ENCODE measurements at places on chromosomes 16 and 17.

GRCh38 chr17:29671661-29672060 is 48.9 kb upstream of the CORO6 start:
- no peak for DNase-seq

GRCh38 chr17:8563981-8564602 is 66.4 kb downstream of the MYH10 start:
- DNase-seq: peak; percentile 52

- no peak for DNase-seq
Measured at GRCh38 chr17:52837492-52837891, 679.0 kb upstream of the CA10 start.

- no peak for DNase-seq
Measured at GRCh38 chr17:17180141-17180603, 26.0 kb downstream of the PLD6 start.

- no peak for DNase-seq
Measured at GRCh38 chr17:64781014-64781756, 119.1 kb upstream of the SMURF2 start.

- DNase-seq: no peak
Measured at GRCh38 chr16:87252269-87252970, 64.8 kb downstream of the C16orf95 start.

DNA sequence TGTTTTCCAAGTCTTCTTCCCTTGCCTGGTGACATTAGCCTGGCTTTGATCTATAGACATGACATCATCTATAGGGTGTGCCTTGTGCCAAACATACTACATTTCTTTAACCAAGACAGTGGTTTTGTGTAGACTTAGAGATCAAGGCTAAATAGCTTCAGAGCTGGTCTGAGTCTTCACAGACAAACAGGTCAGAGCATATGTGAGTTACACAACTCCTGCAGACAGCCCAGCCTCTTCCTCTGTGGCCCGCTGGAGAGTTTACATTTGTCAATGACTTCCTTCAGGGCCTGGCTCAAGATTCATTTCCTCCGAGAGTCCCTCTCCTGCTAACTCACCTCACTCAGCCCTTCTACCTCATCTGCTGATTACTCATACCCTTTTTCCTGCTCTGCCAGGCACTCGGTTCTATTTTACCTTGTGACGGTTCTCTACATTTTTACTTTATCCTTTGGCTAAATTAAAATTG is 73.1 kb upstream of the TANC2 start:
- DNase-seq: peak; percentile 75

DNA sequence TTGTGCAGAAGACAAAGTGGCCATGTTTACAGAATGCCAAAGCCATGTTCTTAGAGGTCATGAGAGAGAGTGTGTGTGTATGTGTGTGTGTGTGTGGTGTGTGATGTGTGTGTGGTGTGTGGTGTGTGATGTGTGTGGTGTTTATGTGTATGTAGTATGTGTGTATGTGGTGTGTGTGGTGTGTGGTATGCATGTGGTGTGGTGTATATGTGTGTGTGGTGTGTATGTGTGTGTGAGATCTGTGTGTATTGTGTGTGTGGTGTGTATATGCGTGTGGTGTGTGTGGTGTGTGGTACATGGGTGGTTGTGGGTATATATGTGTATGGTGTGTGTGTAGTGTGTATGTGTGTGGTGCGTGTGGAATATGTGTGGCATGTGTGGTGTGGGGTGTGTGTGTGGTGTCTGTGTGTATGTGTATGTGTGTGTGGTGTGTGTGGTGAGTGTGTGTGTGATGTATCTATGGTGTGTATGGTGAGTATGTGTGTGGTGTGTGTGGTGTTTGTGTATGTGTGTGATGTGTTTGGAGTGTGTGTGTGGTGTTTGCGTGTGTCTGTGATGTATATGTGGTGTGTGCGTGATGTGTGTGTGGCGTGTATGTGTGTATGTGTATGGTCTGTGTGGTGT is 8.2 kb upstream of the KRT17 start:
- DNase-seq: no peak

GRCh38 chr16:27771201-27771910 is 221.4 kb downstream of the KATNIP start:
- DNase-seq: no peak

- no peak for DNase-seq
Measured at GRCh38 chr17:28216528-28216927, 102.5 kb upstream of the TMEM97 start.

DNA sequence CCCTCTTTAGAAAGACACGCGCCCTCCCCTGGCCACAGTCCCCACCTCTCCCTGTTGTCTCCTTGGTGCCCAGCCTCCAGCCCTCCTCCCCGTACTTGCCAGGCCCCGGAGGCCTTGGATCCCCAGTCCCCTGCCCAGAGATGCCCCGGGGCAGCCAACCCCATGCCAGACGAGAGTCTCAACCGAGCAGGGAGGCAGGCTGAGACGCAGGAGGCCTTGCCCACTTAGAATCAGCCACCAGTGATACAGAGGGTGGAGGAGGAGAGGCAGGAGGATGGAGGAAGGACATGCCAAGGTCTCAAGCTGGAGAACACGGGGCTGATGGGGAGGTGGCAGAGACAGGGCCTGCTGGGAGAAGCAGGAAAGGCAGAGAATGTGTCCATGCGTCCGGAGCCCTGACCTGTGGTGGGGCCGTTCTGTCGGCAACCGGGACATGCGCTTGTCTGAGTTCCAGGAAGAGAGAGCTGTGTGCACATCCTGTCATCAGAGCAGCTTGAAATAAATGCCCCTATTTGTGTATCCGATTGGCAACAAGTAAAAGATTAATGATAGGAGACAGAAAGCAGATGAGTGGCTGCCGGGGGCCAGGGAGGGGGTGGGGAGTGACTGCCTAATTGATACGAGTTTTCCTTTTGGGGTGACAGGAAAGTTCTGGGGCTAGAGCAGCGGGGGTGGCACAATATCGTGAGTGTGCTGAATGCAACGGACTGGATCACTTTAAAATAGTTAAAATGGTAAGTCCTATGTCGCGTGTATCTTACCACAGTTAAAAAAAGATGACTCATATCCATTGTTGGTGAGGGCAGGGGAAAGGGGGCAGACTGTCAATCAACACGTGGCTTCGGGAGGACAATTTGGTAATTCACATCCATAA is 44.7 kb upstream of the MEAK7 start:
- no peak for DNase-seq

- DNase-seq: peak; percentile 42
Measured at GRCh38 chr17:60901806-60902205, 224.2 kb downstream of the BCAS3 start.

DNA sequence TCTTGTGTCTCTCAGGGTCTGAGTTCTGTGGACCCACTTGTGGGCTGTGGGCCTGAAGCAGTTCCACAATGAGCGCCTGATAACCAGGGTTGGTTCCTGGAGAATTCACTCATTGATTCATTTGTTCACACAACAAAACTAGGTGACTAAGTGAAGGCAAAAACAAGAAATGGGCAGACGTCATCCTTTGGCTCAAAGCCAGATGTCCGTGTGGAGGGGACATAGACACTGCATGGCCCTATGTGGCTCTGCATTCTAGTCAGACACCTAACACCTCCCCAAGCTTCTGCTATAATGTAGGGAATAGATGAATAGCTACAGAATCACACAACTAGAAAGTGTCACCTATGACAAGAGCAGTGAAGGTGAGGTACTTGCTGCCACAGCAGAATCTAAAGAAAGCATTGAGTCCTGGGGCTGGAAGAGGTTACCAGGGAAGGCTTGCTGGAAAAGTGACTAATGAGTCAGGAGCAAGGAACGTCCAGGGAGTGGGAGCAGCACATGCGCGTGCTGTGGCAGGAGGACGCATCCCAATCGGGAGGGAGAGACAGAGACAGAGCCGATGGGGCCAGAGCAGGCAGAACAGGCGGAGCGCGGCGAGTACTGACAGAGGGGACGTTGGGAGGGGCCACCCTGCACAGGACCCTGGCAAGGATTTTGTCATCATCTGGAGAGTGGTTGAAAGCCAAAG is 58.9 kb downstream of the CES1 start:
- no peak for DNase-seq

DNA sequence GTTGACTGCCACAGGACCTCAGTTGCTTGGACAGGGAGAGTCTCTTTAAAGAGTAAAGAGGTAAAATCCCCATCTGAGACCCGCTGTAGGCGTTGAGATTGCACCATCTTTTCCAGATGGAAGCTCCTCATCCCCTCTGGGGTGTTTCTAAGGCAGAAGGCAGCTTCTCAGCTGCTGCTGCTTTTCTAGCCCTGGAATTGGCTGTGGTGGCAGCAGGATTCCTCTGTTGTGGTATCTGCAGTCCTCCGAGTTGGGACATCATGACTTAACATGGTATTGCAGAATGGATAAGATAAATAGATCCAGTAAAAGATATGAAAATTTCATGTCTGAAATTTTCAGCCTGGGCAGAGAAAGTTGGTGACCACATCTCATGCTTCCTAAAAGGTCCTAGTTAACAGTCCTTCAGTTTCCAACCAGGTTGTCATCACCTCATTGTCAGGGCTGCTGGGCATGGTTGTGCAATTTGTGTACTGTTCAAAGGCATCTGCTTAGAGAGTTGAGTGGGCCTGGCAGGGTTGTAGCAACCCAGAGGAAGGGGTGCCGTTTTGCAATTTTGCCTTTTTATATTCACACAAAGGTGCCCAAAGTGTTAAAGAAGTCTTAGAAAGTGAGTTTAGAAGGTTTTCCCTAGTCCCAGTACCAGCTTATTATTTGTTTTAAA is 150.4 kb downstream of the SPECC1 start:
- no peak for DNase-seq

DNA sequence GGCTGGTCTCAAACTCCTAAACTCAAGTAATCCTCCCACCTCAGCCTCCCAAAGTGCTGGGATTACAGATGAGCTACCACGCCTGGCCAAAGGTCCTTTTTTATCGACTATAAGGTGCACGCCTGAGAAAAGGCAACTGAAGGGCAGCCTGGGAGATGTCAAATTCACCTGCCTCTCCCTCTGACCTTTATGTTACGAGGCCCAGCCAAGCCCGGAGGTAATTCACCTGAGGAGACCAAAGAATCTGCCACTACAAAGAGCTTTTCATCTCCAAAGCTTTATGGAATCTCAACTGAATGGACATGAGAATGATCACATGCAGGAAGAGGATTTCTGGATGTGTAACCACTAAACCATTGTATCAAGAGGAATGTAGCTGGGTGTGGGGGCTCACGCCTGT is 37.2 kb downstream of the LYRM1 start:
- no peak for DNase-seq

DNA sequence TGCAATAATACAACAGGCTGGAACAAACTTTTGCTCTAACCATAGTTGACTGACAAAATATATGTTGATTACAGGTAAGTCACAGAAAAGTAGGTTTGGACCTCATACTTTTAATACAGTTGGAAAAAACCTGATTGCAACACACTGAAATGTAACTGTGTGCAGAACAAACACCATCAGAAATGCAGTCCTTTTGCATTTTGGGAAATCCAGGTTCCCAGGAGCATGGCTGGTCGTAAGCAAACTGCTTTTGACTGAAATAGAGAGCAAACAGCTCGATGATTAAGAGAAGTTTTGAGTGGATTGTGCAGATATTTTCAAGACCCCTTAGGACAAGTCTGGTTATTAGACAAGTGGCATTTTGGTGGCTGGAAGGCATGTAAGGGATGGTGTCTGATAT is 8.0 kb downstream of the IGF2BP1 start:
- no peak for DNase-seq
